ENCODE measurements at places on chromosomes 7 and 10. TPM values are rescaled to one million over a fixed set of nuclear protein-coding genes. Genes with fewer than 3 reads are reported as not detected.

Gene EEPD1
- total RNA-seq = 0.63 TPM

Gene NCF1
- total RNA-seq = not detected

Gene SEMA3C
- total RNA-seq = 0.11 TPM

Gene UPK3B
- 0.37 TPM for total RNA-seq

Gene SLC13A1
- not detected for total RNA-seq

Gene ANKRD7
- not detected for total RNA-seq

Gene PON1
- 0.46 TPM for total RNA-seq

Gene TMEM178B
- 0.37 TPM for total RNA-seq

Gene XRCC2
- total RNA-seq = 14.6 TPM

Gene SNCG
- total RNA-seq = not detected

Gene RAMP3
- total RNA-seq = not detected

Gene TRPV5
- total RNA-seq = not detected

Gene CLDN3
- 0.22 TPM for total RNA-seq

Gene SMARCD3
- total RNA-seq = 1.7 TPM

Gene PNLIPRP1
- total RNA-seq = 1.0 TPM

Gene CDNF
- total RNA-seq = 0.71 TPM

Gene CNPY1
- not detected for total RNA-seq

Gene TRIM73
- 3.0 TPM for total RNA-seq

Gene CPN1
- not detected for total RNA-seq

Gene IRF5
- total RNA-seq = 15.4 TPM

Gene OR2A12
- total RNA-seq = not detected

Gene LOXL4
- not detected for total RNA-seq

Gene TMEM270
- not detected for total RNA-seq

Gene GTPBP4
- total RNA-seq = 223 TPM

Gene MYOZ1
- total RNA-seq = not detected

Gene PDZD7
- 0.26 TPM for total RNA-seq

Gene ZPBP
- not detected for total RNA-seq

Gene IFIT3
- 3.4 TPM for total RNA-seq

Gene PVRIG
- total RNA-seq = 37.1 TPM

Gene CYP26C1
- total RNA-seq = 0.13 TPM

Gene PSPH
- total RNA-seq = 17.5 TPM

Gene GTF2IRD1
- total RNA-seq = 1.6 TPM

Gene COL26A1
- not detected for total RNA-seq

Gene TMEM229A
- not detected for total RNA-seq

Gene SPDYE5
- total RNA-seq = not detected

Gene SNX13
- 22.5 TPM for total RNA-seq

Gene TAF5
- 7.8 TPM for total RNA-seq

Gene DPYSL4
- total RNA-seq = 3.4 TPM

Gene PLXDC2
- 0.16 TPM for total RNA-seq

Gene LRMDA
- total RNA-seq = not detected

Gene SPDYE16
- 0.24 TPM for total RNA-seq

Gene OPALIN
- not detected for total RNA-seq

Gene NODAL
- total RNA-seq = not detected

Gene PYROXD2
- total RNA-seq = 3.2 TPM

Gene PDK4
- total RNA-seq = 0.18 TPM

Gene AKR1C8
- not detected for total RNA-seq

Gene PNLIPRP2
- 0.56 TPM for total RNA-seq

Gene GJD4
- total RNA-seq = not detected

Gene MBL2
- not detected for total RNA-seq

Gene PANK1
- 2.1 TPM for total RNA-seq

Gene EXOSC1
- 60.3 TPM for total RNA-seq

Data from activated T-cell treated with anti-CD3 and anti-CD28 coated beads, Interleukin-2, amount 50 U/mL, for 4 hours (primary cell).